ENCODE measurements at places on chromosomes 4 and X.

GRCh38 chr4:96784336-96784735 is 944.4 kb downstream of the PDHA2 start:
- DNase-seq, result no peak

DNA sequence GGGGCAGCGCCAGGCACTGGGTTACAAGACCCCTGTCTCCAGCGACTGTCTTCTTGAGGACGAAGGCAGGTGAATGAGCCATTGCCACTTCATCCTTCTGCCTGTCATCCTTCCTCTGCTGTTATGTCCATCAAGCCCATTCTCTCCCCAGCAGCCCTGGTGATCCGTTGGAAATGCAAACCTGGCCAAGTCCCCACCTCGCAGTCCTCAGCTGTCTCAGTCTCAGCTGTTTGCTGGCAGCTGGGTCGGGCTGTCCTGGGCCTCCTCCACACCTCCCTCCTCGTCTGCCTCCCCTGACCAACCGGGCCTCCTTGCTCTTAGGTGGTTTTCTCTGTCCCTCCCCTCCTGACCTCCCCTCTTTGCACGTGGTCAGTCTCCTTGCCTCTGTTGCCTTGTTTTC is 38.0 kb downstream of the PTTG2 start:
- DNase-seq, result no peak

DNA sequence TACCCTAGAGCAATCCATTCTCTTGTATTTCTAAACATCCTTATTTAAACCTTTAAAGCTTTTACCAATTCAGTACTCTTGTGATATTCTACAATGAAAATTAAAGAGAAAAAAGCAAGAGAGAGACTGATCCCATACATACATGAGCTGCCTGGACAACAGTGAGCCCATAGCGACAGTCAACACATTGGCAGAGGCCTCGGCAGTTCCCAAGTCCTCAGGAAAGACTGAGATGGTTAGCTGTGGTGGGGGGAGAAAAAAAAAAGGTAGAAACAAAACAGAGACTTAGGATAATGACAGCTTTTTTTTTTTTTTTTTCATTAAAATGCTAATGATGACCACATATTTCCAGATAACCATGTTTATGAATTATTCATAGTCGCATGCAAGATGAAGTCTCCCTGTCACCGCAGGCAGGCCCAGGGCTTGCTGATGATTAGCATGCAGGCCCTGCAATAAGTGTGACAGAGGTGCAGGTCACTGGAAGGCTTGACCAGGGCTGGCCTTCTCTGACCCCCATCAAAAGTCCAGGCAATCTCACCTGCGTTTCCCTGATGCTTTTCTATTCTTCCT is 148.8 kb downstream of the APBB2 start:
- no peak for DNase-seq

GRCh38 chr4:169485086-169485485 is 127.3 kb downstream of the NEK1 start:
- DNase-seq, result no peak

DNA sequence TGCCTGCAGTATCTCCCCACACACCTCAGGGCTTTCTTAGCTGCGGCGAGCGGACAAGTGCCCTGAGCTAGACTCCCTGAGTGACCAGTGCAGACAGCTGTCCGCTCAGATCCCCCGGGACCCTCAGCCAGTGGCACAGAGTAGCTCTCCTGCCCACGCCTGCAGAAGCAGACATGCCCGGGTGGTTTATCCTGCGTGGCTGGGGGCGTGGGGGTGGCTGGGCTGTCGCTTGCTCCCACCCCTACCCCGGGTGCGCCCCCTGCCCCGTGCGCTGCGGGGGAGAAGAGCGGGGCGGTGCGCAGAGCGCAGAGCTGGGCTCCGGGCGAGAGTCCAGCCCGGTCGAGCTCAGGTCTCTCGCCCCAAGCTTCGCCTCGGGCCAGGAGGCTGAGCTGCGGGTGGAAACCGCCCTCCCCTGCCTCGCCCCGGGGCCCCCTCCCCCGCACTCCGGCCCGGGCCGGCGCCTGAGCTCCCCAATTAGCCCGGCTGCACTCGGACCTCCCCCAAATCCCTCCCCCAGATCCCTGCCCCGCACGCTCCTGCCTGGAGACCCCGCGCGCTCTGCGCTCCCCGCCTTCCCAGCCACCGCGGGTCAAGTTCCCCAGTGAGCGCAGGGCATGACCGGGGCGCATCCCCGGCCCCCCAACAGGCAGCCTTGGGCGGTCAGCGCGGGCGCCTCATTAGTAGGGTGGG is 11.7 kb upstream of the SHOX start:
- DNase-seq, result no peak

- no peak for DNase-seq
Measured at GRCh38 chr4:84547211-84547610, 35.7 kb upstream of the CDS1 start.

- no peak for DNase-seq
Measured at GRCh38 chrX:100274916-100275315, 135.2 kb downstream of the PCDH19 start.

- no peak for DNase-seq
Measured at GRCh38 chr4:169404960-169405359, 134.2 kb upstream of the SH3RF1 start.

DNA sequence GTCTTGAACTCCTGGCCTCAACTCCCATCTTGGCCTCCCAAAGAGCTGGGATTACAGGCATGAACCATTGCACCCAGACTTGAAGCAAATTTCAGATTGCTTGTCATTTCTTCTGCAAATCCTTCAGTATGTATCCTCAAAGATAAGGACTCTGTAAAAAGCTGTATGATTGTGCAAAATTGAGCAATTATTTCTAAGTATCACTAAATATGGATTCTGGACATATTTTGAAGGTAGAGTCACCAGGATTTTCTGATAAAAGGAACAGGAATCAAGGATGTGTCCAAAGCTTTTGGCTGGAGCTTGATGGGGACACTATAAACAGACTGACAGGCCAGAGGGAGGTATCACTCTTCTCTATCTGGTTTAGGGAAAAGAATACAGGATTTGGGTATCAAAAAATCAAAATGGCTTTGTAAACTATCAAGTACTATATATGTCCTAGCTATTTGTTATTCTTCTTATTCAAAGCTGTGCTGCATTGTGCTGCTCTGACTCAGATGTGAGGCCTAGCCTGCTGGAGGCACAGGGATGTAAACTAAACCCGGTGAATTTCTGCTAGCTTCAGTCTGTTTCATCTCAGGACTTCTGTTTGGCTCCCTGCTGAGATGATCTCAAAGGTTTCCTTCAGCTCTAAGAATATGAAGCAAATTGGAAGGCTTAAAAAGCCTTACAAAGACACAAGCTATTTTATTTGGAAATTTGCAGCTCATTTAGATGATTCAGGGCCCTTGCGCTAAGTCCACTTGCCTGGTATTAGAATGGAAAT is 8.3 kb downstream of the RPS4X start:
- DNase-seq, result no peak

- DNase-seq, result peak; percentile 60
Measured at GRCh38 chr4:112321776-112322684, 24.9 kb downstream of the ALPK1 start.

DNA sequence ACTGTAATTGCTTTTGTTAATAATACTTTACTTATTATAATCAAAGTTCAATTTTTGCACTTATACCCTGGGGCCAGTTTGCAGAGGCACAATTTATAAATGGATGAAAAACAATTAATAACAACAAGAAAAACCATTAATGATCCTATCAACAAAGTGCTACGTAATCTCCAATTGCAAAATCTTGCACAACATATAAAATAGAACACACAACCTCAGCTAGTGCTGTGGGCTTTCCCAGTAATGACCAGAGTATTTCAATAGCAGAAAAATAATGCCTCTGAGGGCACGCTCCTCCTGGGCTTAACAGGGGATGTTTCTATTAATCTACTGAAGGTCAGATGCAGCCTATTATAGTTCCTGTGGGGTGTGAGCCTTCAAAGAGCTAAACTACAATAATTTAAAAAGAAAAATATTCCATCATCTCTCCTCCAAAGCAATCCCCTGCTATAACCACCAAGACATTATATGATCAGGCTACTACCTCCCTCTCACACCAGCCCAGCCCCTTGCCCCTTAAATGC is 508.5 kb upstream of the SLIT2 start:
- no peak for DNase-seq

- DNase-seq, result no peak
Measured at GRCh38 chr4:17817027-17817426, 6.2 kb downstream of the NCAPG start.

DNA sequence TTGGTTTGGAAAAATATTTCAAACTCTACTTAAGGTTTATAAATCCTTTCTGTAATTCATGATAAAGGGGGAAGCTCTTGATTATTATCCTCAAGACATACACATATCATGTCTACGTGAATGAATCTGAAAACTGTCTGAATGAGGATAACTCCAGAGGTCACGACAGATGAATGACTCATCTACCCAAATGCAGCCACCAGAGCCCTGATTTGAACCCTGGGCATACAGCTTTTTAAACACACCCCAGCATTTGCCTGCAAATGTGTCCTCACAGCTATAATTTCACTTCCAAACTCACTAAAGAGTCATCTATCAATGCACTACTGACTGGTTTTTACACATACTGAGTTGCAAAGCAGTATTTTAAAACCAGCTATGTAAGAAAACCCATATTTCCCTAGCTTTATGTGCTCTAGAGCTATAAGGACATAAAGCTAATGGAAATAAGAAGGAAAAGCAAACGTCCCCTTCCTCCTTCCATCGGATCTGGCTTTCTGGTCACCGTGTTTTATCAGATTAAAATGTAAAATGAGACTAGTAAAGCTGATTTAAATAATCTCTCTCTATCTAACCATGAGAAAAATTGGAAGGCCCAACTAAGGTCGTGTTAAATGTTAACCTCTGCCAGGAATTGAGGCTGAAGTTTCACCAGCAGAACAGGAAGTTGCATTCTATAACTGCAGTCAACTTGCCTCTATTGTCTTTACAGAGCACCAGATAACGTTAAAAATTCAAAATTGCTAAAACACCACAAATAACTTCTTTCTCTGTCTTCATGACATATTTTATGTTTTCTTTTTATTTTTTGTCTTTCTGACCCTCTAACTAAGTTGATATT is 63.1 kb upstream of the SPP1 start:
- no peak for DNase-seq

GRCh38 chr4:158374318-158374717 is 147.4 kb upstream of the RXFP1 start:
- no peak for DNase-seq

GRCh38 chrX:22135171-22135711 is 103.1 kb downstream of the PHEX start:
- DNase-seq, result no peak

GRCh38 chr4:110088670-110089069 is 109.7 kb downstream of the ELOVL6 start:
- DNase-seq, result no peak

GRCh38 chrX:10121787-10122186 is 35.0 kb upstream of the CLCN4 start:
- no peak for DNase-seq

DNA sequence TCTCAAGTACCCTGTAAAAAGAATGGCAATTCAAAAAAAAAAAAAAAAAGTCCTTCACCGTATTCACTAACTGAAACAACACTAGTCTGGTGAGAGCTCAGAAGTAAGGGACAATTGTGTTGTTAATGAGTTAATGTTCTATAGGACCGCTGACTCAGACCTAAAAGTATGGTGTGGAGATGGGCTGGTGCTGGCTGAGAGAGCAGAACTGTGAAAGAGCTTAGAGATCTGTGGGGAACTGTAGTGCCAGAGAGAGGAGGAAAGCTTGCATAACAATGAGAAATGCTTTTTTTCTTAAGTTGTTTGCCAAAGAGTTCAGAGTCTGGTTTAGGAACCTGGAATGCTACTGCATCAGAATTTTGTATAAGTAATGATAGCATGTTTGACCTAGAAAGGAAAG is 65.1 kb downstream of the LHFPL1 start:
- no peak for DNase-seq

- no peak for DNase-seq
Measured at GRCh38 chr4:157558016-157558415, 337.5 kb downstream of the GRIA2 start.

DNA sequence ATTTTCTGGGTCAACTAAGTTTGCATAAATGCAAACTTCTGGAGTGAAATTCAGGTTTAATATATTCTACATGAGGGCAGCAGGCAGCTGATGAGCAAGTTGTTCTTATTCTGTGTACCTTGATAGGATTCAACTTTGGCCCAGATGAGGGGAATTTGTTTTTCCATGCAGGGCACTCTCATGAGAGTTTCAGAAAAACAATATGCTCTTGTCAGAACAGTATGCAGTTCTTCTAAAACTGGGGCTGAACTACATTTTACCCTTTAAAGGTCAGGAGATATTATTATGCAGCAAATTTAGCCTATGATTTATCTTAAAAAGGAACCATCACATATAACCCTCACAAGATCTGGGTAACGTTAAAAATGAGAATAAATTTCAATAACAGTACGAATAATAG is 19.2 kb downstream of the GPRIN3 start:
- DNase-seq, result no peak

DNA sequence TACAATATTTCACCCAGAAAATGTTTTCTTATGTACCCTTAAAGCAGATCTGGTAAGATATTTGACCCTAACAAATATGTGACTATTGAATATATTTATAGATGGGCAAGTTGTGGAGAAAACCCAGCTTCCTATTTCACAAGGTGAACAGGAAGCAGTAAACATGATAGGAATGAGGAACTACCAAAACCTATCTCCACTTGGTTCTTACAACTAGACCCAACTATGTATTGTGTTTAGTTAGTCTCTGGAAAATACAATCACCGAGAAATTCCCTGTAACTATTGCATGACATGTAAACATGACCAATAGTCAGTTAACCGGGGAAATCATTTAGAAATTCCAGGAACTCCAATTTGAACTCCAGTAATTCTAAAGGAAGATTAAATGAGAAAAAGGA is 8.4 kb upstream of the RXFP1 start:
- no peak for DNase-seq

- no peak for DNase-seq
Measured at GRCh38 chr4:139645458-139645857, 20.2 kb upstream of the MGST2 start.

DNA sequence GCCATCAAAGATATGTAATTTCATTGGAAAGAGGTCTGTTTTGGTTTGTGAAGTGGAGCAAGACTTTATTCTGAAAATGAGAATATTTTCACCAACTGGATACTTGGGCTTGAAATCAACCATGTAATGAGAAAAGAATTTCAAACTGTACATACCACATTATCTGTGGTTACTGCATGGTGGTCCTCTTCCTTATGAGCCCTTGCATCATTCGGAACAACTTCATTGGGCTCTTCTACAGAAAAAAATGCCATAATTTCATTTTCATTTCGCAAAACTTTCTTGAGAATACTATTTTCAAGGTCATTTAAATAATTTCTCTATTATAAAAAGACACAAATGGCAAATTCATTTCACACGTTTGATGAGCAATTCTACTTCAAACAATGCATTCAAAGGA is 148.6 kb upstream of the RPS6KA6 start:
- DNase-seq, result no peak

DNA sequence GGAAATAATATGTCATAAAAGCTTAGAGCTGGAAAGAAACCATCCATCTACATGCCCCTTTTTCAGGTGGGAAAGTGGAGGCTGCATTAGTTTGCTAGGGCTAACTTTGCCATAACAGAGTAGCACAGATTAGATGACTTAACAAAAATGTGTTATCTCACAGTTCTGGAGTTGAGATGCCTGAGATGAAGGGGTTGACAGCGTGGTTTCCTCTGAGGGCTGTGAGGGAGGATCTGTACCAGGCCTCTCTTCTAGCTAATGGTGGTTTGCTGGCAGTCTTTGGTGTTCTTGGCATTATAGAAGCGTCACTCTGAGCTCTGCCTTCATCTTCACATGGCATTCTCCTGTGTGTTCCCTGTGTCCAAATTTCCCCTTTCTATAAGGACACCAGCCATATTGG is 2.4 kb downstream of the CHRNA9 start:
- no peak for DNase-seq
